Large intestine (tissue), 12 donors: ENCODE measurements at places on chromosomes 12 and 14.
A peak's percentile ranks its signal among the peaks of the same experiment; 100 is the strongest.

DNA sequence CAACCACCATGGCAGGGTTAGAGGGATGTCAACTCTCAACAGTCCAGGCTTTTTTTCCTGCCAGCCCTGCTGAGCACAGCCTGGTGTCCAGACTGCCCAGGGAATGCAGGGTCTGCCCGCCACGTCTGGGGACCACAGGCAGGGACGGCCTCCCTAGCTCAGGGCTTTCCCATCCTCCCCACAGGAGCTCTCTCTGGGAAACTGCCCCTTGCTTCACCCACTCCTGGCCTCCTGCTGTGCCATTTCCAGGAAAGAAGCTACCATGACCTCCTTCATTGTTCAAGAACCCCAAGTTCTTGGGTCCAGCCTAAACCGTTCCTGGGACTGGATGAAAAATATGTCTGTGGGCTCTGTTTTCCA lies 4.8 kb downstream of the SCNN1A start:
- no peak for DNase-seq

GRCh38 chr12:21851151-21851550 lies 76.6 kb upstream of the KCNJ8 start:
- DNase-seq: no peak

DNA sequence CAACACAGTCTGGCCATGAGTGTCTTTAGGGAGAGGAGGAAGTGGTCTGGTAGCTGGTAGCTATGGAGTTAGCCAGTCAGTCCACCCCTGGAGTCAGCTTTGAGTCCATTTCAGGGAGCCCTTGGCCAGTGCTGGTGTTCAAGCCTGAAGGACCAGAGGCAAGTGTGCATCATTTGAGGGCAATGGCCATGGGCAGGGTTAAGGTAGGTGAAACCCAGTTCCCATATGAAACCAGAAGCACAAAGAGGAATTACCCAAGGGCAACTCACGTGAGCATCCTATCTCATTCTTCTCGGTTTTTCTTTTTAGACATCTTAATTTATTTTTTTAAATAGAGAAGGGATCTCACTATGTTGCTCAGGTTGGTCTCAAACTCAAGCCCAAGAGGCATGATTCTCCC lies 61.3 kb upstream of the ACTN1 start:
- no peak for DNase-seq

DNA sequence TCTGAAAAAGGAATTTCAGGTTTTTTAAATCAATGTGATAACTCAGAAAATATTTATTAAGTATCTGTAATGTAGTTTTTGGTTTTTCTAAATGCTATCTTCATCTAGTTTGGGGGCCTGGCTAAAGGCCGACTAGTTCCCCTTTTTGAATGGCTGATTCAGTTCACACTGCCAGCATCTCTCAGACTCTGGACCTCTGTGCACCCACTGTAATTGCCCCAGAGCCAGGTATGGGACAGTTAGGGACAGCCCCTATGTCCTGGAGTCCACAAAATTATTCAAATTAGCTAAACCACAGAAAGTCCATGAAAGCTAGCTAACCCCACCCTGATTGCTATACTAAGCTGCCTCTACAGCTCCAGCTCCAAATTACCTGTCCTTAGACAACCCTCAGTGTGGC lies 49.1 kb upstream of the RGS6 start:
- DNase-seq: no peak

GRCh38 chr12:130132831-130133511 lies 29.3 kb upstream of the FZD10 start:
- no peak for DNase-seq

- DNase-seq: no peak
Observed at GRCh38 chr14:75979071-75979571, 2.7 kb downstream of the TGFB3 start.

DNA sequence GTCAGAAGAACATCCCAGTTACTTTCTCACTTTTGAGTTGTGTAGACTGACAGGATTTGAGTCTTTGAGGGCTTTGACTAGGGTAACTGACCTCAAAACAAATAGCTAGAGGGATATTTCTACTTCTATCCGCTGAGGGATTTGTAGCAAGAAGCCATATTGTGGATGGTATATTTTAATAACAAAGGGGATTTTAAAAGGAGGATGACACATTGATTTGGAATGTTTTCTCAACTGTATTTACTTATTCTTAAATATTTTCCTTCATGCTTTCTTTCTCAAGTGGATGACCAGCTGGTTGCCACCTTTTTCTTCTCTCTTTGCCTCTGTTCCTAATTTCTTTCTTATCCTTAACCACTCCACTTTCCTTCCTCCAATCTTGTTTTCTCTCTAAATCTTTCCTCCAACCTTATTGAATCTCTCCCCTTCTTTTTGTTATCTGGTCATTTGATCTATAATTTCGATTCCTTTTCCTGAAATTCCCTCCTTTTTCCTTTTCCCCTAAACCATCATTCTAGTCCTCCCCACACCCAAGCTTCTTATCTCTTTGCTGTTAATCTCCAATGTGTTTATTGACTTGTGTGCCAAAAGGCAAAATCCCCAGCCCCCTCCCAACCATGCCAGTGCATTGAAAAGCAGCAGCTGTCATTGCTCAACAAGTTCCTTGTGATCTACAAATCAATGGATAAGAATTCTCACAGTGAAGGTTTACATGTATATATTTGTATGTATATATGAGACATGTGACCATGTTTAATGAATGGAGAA lies 411.6 kb downstream of the RAD51B start:
- DNase-seq: peak; percentile 49

DNA sequence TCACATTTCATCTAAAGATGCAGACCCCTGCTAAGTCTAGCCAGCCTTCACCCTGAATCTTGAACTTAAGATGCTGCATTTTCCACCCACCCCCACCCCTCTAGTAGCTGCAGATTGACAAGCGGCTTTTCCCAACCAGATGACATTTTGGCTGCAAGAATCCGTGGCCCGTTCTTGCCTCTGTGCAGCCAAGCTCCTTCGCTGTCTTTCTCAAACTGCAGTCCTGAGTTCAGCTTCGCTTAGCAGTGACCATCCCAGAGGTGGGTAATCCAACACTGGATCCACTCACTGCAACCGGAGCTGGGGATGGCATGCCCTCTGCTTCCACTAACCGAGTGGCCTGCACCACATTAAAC lies 765 bp upstream of the NFYB start:
- no peak for DNase-seq

GRCh38 chr14:97618917-97619690 lies 821.9 kb downstream of the VRK1 start:
- no peak for DNase-seq

- no peak for DNase-seq
Observed at GRCh38 chr14:103343905-103344797, 10.1 kb downstream of the EIF5 start.

DNA sequence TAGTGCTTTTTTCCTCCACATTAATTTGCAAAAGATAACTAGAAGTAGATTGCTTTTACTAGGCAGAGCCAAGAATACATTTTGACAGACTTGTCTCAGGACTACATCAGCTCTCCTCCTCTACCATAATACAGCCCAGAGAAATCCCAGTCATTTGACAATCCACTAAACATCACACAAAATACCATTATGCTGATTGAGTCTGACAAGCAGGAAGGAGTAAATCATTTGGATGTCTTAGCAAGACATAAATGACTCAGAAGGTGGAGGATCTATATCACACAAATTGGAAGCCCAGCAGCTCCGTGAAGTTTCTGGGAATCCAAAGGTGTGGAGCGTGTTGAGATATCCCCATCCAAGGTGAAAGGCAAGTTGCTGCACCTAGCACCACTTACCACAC lies 75.4 kb upstream of the FKBP4 start:
- no peak for DNase-seq

DNA sequence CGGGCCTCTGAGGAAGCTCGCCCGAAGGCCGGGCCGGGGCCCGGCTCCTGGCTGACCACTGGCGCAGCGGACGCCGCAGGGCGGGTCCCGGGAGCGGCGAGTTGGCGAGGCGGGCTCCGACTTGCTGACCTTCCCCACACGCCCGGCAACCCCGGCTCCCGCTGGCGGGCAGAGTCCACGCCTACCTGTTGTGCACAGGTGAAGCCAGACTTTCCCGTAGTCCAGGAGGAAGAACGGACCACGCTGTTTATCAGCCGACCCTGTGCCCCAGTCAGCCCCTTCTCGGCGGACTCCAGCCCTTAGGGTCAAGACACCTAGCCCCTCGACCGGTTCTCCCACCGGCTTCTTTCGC lies 407 bp downstream of the HEATR5A start:
- DNase-seq: peak; percentile 73

DNA sequence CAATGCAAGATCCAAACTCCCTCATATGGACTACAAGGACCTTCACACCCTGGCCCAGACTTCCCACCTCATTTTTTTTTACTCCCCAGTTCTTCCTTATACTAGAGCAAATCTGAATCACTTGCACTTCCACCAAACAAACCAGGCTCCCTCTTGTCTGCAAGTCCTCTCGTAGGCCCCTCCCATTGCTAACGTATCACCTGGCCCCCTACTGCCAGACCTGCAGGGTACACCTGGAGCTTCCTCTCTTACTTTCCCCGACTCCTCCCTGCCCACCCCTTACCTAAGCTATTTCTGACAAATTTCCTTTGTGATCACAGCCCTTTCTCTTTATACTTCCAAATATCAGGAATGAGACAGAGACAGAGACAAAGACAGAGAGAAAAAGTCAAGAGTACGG lies 463.9 kb downstream of the GALC start:
- no peak for DNase-seq

DNA sequence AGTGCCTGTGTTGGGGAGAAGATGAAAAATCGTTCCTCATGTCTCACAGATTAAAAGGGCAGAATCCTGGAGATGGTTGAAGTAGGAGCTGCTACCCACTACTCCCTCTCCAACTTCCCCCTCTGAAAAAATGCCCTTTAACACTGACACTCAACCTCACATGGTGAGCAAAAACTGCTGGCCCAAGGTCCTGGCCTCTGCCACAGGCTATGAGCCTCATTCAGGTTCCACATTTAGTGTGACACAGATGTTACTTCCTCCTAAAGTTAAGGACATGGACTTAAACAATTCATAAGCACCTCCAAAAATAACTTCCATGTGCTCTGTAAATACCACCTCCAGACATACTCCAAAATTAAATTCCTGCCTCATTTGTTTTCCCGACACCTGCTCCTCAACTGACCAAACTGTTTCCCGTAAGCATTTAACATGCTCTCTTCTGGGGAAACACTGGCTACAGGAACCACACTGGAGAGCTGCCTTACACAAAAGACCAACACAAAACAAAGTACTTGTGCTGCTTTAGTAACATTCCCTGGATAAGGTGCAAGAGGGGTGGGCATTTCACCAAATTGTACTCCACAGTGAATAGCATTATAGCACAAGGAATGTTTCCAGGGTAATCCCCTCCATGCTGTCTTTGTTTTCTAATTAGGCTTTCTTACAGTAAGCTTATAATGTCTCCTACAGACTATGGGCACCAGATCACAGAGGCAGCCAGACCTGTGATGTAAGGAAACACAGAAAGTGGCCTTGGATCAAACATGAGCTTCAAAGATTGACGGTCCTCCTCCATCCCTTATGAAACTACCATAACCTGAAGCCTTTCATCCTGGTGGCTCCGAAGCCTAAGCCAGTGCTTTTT lies 57.0 kb downstream of the PHLDA1 start:
- no peak for DNase-seq

DNA sequence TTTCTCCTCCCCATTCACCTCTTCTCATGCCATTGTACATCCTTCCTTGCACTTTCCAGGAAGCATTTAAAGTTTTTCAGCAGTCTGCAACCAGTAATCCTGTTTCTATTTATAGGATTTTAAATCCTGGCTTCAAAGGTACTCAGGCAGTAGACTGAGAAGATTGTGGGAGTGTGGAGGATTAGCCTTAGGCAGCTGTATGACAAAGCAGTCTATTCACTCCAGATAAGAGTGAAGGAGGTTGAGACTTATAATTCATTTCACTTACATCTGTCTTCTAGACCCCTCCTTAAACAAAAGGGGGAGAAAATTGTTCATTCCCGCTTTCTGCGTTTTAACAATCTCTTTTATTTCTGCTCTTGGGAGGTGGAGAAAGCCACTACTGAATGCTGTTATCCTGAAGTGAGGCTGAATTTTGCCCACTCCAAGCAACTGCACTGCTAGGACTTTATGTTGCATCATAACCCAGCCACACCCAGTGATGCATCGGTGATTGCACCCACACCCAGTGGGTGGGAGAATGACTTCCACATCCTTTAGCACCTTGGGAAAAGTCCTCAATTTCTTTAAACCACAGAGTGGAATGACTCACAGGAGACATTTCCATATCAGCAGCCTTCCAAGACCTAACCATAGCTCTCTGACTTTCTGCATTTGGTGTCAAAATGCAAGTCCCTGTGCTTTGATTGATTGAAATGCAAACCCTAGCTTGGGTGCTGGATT lies 382.5 kb upstream of the ATP2B1 start:
- DNase-seq: peak; percentile 87
